ENCODE measurements at places on chromosomes 5 and 9. TPM values are rescaled to one million over a fixed set of nuclear protein-coding genes. Genes with fewer than 3 reads are reported as not detected.

GNA14 gene
- 10.3 TPM for polyA plus RNA-seq

ZNF618 gene
- 34.5 TPM for polyA plus RNA-seq

TMEM38B gene
- 17.9 TPM for polyA plus RNA-seq

EMB gene
- 6.3 TPM for polyA plus RNA-seq

TNFAIP8 gene
- polyA plus RNA-seq: 27.0 TPM

ANKRD34B gene
- not detected for polyA plus RNA-seq

OBP2B gene
- polyA plus RNA-seq: not detected

RHOBTB3 gene
- 70.2 TPM for polyA plus RNA-seq

WDR41 gene
- polyA plus RNA-seq: 61.1 TPM

LCN15 gene
- polyA plus RNA-seq: 0.10 TPM

WDR38 gene
- 4.5 TPM for polyA plus RNA-seq

SPATA31A3 gene
- not detected for polyA plus RNA-seq

DTWD2 gene
- polyA plus RNA-seq: 6.4 TPM

STPG3 gene
- 1.5 TPM for polyA plus RNA-seq

PRRC1 gene
- polyA plus RNA-seq: 61.4 TPM

NIPAL4 gene
- 0.14 TPM for polyA plus RNA-seq

BTNL8 gene
- polyA plus RNA-seq: 0.58 TPM

CDC42SE2 gene
- polyA plus RNA-seq: 34.3 TPM

ZBTB26 gene
- polyA plus RNA-seq: 20.3 TPM

KIF3A gene
- 26.6 TPM for polyA plus RNA-seq

HTR1A gene
- polyA plus RNA-seq: not detected

BHMT2 gene
- 1.5 TPM for polyA plus RNA-seq

FIBCD1 gene
- polyA plus RNA-seq: 0.66 TPM

IFNB1 gene
- not detected for polyA plus RNA-seq

PCDHB12 gene
- polyA plus RNA-seq: 6.5 TPM

FOXD4L3 gene
- not detected for polyA plus RNA-seq

NRG2 gene
- polyA plus RNA-seq: 8.9 TPM

AQP3 gene
- 9.7 TPM for polyA plus RNA-seq

PCDHGB1 gene
- polyA plus RNA-seq: 1.7 TPM

SMIM23 gene
- not detected for polyA plus RNA-seq

ALDH1A1 gene
- 61.5 TPM for polyA plus RNA-seq

BBLN gene
- polyA plus RNA-seq: 30.8 TPM

DBH gene
- 1.5 TPM for polyA plus RNA-seq

TRIM36 gene
- 2.0 TPM for polyA plus RNA-seq

SNCAIP gene
- polyA plus RNA-seq: 16.5 TPM

TTC16 gene
- polyA plus RNA-seq: 1.4 TPM

C1QTNF2 gene
- 4.5 TPM for polyA plus RNA-seq

FBLL1 gene
- polyA plus RNA-seq: 0.57 TPM

NUDT2 gene
- 20.9 TPM for polyA plus RNA-seq

PCDHA1 gene
- polyA plus RNA-seq: 0.18 TPM

CEMIP2 gene
- polyA plus RNA-seq: 57.5 TPM

TSSK1B gene
- not detected for polyA plus RNA-seq

LHX2 gene
- polyA plus RNA-seq: 0.14 TPM

Data from right lung (tissue), 10 donors.